ENCODE measurements at places on chromosomes 1 and 21.

DNA sequence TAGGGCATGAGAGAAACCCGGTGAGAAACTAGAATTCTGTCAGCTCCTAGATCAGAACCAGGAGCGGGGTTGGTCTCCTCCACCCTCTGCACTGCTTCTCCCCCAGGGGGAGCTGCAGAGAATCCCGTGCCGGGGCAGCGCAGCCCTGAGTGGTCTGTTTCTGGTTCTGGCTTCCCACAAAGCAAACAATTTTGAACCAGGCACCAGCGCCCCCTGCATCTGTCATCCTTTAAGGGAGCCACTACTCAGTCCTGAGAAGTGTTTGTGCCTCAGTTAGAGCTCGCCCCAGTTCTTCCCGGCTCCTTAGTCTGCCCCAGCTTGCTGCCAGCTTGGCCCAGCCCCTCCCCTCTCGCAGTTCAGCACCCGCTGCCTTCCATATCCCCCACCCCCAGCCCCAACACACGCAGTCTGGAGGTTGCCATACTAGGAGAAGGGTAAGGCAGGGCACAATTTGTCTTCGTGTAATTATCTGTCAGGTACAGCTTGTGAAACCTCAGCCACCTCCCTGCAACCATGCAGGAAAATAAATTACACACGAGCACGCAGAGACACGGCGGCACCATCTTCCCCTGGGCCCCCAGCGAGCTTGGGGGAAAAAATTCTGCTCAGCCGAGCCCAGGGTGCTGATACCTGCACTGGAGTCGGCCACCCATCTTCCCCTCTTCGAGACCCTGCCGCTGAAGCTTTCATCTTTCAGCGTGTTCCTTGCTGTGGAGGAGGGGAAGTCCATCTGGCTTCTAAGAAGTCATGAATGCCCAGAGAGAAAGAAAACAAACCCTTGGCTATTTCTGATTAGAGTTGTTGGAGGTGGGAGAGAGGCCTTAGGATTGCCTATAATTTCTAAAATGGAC lies 62.6 kb upstream of the CD1D start:
- peak; percentile 4 for DNase-seq

DNA sequence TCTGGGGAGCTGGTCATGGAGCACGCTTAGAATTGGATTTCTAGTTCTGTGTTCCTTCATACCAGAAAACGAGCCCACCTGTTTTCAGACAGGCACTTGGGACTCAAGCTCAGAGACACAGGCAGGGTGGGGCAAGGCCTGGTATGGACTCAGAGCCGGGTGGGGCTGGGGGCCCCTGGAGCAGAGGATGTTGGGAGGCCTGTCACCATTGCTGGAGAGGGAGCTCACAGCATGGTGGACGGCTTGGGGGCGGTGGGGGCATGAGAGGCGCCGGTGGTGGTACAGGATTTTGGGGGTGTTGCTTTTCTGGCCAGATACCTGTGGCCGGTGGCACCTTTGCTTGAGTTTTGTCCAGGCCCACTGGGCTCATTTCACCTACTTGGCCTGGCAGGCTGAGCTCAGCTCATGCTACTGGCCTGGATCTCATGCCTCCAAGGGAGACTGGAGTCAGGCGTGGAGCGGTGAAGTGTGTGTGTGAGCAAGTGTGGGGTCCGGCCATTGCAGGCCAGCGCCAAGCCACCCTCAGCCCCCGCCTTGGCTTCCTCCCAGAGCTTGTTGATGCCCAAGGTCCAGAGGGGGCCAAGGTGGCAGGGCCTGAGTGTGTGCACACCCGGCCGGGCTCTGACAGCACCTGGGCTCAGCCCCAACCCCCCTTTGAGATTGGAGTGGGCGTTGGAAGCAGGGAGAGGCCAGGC lies 8.7 kb downstream of the SLX9 start:
- DNase-seq, result no peak

DNA sequence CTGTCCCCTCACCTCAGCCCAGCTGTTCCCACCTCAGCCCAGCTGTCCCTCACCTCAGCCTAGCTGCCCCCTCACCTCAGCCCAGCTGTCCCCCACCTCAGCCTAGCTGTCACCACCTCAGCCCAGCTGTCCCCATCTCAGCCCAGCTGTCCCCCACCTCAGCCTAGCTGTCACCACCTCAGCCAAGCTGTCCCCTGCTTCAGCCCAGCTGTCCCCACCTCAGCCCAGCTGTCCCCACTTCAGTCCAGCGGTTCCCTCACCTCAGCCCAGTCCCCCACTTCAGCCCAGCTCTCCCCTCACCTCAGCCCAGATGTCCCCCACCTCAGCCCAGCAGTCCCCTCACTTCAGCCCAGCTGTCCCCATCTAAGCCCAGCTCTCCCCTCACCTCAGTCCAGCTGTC lies 88.4 kb upstream of the CSF3R start:
- no peak for DNase-seq

- no peak for DNase-seq
These were observed 81.5 kb downstream of the SYT2 start for GRCh38 chr1:202628646-202629215.

DNA sequence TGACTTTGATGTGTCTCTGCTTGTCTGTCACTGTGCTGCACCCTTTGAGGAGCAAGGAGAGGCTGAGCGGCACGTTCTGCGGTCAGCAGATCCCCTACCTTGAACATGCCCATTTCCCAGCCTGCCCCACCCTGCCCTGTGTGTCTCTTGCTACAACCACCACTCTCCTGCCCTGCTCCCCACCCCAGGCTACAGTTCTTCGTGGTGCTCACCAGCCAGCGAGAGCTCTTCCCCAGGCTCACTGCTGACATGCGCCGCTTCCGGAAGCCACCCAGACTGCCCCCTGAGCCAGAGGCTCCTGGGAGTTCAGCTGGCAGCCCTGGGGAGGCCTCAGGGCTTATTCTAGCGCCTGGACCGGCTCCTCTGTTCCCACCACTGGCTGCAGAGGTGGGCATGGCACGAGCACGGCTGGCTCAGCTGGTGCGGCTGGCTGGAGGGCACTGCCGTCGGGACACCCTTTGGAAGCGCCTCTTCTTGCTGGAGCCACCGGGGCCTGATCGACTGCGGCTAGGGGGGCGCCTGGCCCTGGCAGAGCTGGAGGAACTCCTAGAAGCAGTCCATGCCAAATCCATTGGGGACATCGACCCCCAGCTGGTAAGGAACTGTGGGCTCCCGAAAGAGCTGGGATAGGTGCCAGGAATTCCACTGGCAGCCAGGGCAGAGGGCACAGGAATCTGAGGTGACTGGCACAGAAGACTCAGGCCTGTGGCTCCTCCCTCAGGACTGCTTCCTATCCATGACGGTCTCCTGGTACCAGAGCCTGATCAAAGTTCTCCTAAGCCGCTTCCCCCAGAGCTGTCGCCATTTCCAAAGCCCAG lies 5.6 kb downstream of the HYI start:
- no peak for DNase-seq

DNA sequence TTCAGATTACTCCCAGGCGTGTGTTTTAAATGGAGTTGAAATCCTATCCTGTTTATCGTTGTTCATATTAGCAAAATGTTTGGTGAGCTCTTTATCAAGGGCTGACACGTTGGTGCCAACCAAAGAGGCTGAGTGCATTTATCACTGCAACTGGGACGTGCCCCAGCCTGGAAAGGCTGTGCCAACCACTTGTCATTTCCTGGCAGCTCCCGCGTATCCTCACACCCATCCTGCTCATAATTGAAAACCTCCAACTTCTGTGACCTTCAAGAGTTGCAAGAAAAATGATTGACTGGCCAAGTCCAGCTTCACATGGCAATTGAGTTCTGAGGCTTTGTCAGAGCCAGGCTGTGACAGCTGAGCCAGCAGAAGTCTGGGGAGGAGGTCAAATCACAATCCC lies 43.7 kb upstream of the KCNA3 start:
- no peak for DNase-seq

DNA sequence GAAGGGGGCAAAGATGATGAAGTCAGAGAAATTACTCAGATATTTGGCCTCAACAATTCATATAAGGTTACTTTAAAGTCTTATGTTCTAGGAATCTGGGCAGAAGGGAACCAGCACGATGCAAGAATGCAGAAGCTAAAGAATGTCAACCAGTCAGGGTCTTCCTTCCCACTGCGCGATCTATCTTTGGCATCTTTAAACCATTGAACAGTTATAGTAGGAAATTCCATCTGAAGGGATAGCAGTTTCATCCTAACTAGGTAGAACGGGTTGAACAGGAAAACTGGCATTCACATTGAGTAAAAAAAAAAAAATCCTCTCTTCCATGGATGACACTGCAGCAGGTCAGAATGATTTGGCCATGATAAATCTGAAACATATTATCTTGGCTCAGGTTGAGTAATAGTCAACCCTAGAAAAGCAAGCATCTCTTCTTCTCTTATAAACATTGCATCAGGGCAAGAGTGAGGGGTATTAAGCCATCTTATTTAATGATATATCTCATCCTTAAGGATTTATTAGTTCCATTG lies 6.3 kb downstream of the CRCT1 start:
- no peak for DNase-seq

GRCh38 chr1:224809613-224810012 lies 119.9 kb upstream of the DNAH14 start:
- DNase-seq, result no peak

GRCh38 chr1:236108027-236108648 lies 34.2 kb upstream of the GPR137B start:
- no peak for DNase-seq

- DNase-seq, result no peak
These were observed 15.2 kb downstream of the LRRC38 start for GRCh38 chr1:13498553-13498952.

- DNase-seq, result no peak
These were observed 193.9 kb upstream of the C1orf174 start for GRCh38 chr1:4093856-4094565.

DNA sequence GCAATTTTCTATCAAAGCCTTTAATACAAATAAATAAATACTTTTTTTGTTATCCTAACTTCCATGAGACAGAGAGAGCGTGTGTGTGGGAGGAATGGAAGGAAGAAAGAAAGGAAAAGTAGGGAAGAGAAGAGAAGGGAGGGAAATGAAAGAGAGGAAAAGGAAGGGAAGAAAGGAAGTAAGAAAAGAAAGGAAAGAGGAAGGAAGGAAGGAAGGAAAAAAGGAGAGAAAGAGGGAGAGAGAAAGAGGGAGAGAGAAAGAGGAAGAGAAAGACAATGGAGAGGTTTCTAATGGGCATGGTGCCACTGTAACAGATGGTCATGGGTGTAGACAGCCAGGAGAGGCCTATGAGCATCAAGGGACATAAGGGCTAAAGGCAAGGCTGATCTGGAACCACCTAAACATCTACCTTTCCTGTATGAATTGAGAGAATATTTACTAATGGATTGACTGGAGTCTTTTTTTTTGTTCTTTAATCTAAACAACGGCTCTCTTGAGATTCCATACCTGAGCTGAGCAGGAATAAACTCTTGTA lies 234.9 kb downstream of the PTPRC start:
- no peak for DNase-seq

DNA sequence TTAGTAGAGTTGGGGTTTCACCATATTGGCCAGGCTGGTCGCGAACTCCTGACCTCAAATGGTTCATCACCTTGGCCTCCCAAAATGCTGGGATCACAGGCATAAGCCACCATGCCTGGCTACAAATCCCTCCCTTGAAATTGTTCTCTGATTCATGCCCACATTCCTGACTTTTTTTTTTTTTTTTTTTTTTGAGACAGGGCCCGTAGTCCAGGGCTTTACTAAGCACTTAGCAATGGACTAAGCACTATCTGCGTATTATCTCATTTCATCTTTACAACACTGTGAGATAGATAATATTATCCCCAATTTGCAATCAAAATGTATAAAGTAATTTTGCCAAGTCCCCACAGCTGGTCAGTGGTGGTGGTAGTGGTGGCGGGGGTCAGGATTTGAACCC lies 58.9 kb downstream of the VWA5B1 start:
- DNase-seq, result no peak

DNA sequence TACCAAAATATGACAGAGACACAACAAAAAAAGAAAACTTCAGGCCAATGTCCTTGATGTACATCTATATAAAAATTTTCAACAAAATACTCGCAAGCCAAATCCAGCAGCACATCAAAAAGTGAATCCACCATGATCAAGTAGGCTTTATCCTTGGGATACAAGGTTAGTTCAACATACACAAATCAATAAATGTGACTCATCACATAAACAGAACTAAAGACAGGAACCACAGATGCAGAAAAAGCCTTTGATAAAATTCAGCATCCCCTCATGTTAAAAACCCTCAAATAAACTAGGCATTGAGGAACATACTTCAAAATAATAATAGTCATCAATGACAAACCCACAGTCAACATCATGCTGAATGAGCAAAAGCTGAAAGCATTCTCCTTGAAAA lies 101.5 kb downstream of the NME7 start:
- DNase-seq, result no peak

DNA sequence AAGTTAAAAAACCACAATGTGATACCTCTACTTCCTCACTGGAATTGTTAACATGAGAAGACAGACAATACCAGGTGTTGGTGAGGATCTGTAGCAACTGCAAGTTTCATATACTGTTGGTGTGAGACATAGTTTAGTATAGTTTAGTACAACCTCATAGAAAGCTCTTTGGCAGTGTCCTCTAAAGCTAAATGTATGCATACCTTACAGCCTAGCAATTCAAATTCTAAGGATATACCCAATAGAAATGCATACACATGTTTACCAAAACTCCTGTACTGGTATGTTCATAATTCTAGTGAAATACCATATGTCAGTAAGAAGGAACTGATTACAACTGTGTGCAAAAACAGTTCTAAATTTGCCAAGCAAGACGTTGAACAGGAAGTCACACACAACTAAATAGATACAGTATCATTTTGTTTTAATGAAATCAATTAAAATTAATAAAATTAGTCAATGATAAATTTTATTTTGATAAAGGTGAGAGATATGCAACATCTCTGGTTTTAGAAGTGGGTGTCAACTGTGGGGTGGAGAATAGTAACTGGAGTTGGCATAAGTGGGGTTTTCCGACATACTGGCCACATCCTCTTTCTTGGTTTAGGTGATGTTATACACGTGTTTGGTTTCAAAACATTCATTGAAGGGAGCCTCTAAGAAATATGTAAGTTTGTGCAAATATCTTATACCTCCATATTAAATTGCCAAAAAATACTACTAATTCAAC lies 450.7 kb downstream of the PTPRC start:
- no peak for DNase-seq

DNA sequence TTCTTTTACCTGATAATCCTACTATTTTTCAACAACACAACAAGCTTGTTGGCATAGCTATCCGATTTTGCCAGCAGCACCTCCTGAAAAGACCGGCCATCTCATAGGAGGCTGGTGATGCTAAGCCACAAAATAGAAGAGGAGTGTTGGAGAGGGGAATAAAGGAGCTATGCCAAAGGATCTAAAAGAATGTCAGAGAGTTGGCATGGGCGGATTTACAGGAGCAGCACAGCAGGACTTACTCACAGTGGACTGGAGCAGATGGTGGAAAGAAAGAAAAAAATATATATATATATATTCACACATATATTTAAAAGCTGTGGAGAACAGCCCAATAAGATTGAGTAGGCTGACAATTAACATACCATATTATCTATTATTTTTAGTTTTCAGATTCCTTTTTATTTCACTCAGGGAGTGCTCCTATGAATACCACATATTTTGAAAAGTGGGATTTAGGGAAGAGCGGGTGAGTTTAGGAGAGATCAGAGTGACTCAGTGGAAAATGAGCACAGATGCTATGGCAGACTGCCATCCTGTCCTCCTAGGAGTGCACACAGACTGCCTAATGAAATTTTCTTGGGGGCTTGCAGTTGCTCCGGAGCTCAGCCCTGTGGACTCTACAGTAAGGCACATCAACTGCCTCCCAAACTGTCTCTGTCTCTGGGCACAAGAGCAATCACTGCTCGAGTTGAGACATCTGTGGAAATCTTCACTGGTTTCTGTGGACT lies 394.4 kb upstream of the CHRM3 start:
- DNase-seq, result no peak

- no peak for DNase-seq
These were observed 45.3 kb downstream of the PALMD start for GRCh38 chr1:99691175-99691574.

GRCh38 chr1:54253480-54253879 lies 53.5 kb downstream of the MRPL37 start:
- DNase-seq, result no peak
